Stimulated activated CD4-positive, alpha-beta T cell treated with anti-CD3 and anti-CD28 coated beads, Interleukin-2, amount 100 ng/mL, for 24 hours (primary cell): ENCODE measurements at places on chromosomes 3 and 15.

DNA sequence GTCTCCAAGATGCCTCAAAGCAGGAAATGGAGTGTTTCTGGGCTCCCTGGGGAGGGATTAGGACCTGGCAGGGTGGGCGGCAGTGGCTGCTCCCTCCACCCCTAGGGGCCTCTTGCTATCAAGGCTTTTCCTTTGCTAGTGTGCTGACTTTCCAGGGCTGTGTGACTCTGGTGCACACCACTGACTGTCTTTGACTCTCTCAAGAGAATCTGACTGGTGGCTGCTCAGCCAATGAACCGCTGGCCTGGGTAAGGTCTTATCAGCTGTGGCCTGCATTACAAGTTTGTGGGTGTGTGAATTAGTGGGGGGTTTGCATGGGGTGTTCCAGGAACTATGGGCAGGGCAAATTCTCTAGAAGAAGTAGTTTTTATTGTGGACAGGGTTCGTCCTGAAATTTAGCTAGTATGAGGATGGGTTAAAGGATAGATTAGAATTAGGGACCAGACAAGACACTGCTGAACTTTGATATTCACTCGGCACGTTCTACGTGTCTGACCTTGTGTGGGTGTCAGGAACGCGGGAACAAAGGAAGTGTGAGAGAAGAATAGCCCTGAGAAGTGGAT lies 29.5 kb downstream of the SIAH2 start:
- no peak for DNase-seq

GRCh38 chr15:69743091-69743490 lies 290.5 kb downstream of the RPLP1 start:
- no peak for DNase-seq

- no peak for DNase-seq
These were observed 524.6 kb upstream of the ATP11B start for GRCh38 chr3:182268711-182269110.

- no peak for DNase-seq
These were observed 857.9 kb upstream of the CADM2 start for GRCh38 chr3:84100861-84101260.

- DNase-seq: no peak
These were observed 3.0 kb downstream of the TMEM207 start for GRCh38 chr3:190446573-190447279.

DNA sequence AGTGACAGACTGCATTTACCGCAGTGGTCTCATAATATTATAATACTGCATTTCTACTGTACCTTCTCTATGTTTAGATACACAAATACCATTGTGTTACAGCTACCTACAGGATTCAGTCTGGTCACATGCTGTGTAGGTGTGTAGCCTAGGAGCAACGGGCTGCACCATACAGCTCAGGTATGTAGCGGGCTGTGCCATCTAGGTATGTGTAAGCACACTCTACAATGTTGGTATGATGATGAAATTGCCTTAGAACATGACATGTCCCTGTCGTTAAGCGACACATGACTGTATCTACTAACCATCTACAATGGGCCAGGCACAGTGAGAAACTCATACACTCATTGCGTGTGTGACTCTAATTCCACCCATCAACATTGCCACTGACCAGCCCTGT lies 85.5 kb upstream of the SEC13 start:
- no peak for DNase-seq

DNA sequence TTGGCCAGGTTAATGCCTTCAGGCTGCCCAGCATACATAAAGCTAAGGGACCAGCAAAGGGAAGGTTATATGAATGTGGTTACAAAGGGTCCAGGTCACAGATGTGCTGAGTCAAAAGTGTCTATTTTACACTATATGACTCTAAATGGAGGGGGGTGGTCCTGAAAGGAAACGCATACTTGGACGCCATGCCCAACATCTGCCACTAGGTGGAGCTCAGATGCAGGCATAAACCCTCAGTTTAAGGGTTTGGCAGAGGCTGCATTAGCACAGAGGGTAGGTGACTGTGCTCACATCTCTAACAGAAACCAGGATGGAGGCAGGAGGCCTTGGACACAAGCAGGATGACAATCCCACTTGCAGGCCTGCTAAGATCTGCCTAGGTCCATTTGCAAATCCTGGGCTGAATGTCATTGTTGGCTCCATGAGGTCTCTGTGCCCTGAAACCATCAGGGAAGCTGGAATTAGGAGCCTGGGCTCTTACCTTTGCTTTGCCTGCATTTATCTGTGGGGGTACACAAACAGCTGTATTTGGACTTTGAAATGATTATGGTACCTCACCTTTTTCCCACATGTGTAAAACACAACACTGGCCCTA lies 55.8 kb downstream of the ZNF621 start:
- peak; percentile 68 for DNase-seq

GRCh38 chr3:174110761-174111160 lies 713.2 kb downstream of the NLGN1 start:
- no peak for DNase-seq

GRCh38 chr15:32781781-32782180 lies 64.0 kb downstream of the GREM1 start:
- no peak for DNase-seq

GRCh38 chr3:142925140-142925539 lies 36.3 kb upstream of the PCOLCE2 start:
- DNase-seq: no peak

DNA sequence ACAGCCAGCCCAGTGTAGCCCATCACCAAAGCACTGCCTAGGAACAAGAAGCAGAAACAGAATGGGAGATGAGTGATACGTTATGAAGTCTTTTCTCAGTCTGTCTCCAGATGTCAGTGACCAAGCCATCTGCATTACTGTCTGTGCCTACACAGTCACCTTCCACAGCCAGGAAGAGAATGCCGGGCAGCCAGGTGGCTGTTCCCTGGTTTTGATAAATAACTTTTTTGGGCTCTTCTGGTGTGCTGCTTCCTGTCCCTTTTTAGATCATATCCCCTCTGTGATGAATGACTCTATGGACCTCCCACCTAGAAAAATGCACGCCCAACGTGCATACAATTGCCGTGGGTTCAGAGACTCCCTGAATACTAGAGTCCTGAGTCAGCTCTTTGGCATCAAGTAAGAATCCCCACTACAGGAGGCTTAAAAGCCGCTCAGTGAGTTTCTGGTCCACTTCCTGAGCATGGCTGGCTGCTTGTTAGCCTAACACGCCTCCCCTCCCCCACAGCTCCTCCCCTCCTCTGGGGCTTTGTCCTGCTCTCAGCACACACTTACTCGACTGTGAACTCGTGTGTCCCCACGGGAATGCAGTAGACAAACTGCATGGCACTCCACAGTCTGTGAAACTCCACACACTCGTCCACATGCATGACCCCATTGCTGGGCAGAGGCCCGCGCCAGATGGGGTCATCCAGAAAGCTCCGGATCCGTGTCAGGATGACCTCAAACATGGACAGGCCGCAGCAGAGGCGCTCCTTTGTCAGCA lies 34.7 kb downstream of the NIPA2 start:
- DNase-seq: no peak

DNA sequence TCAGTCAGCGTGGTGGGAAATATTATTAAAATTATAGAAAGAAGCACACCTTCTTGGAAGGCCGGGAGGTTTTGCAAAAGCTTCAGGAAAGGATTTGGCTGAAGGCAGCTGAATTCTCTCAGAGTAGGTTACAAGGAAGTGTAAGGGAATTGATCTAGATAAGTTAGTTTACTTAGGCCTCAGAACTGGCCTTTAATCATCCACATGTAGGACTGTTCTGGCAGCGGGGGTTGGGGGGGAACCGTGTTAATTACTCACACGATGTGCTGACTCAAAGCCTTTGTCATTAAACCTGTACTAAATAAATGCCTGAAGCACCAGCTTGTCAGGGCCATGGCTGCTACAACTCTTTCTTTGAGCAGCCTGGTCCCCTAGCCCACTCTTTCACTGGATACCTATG lies 12.8 kb downstream of the ASB14 start:
- no peak for DNase-seq

- DNase-seq: no peak
These were observed 45.0 kb upstream of the FGF12 start for GRCh38 chr3:192772240-192772894.

DNA sequence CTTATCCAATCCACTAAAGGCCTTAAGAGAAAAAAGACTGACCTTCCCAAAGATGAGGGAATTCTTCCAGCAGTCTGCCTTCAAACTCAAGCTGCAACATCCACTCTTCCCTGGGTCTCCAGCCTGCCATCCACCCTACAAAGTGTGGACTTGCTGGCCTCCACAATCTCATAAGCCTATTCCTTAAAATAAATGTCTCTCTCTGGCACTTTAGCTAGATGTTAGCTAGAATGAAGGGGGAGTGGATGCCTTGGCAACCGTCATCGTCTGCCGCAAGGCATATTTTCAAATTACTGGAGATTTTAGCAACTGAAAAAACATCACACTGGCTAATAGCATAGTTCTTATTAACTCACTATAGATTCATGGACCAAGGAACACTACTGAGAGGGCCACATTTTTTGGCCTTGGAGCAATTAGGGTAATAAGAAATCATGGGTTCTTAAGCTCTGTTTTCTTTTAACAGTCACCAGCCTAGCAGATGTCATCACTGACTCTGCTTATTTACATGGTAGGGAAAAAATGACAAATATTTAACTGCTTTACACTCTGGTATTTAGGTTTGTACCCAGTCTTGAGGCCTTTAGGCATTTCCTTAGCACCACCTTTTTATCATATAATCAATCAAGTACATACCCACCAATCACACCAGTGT lies 245.3 kb downstream of the MYRIP start:
- DNase-seq: no peak

DNA sequence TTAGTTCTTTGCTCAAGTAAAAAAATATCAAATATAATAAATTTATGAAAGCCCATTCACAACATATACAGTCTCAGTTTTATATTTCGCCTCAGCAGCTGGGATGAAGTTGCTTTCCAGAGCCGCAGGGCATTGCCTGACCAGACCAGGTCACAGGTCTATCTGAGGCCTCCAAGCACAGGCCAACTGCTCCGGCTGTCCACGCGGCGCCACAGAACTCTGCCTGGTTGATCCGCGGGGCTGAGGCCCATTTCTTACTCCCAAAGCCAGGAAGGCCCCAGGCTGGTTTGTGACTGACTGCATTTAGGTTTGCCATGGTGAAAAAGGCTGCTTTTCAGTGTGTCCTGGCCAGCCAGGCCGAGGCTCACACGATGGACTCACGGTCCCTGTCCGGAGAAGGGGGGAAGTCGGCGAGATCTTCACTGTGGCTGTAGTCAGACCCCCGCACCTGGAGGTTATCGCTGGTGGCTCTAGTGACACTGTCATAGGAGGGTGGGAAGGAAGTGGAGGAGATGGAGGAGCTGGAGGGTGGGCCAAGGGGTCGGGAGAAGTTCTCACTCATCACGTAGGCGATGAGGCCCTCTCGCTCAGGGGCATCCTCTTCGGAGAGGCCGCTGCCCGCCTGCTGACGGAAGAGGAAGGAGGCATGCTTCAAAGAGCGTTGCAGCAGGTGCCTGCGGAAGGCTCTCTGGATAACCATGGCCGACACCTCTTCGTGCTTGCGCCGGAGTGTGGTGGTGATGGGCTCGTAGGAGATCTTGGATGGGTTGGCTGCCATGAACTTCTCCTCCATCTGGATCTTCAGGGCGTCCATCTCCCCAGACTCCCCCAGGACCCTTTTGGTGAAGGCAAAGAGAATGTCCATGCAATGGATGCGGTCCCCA lies 54.1 kb downstream of the EXOG start:
- DNase-seq: no peak

GRCh38 chr3:9721700-9722060 lies 9.9 kb upstream of the BRPF1 start:
- no peak for DNase-seq

DNA sequence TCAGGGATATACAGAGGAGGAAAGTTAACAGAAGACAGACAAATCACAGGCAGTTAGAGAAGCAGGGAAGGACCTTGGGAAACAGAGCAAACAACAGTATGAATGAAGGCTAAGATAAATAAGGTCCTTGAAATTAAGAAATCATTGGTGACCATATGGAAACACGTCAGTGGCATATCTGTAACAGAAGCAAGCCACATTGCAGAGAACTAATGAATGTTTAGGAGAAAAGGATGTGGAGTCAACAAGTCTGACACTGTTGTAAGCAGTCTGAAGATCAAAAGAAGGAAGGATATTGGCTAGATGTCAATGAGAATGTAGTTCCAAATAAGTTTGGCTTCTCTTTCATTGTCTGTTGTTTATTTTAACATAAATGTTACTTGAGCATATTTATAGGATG lies 542.4 kb downstream of the UNC13C start:
- no peak for DNase-seq

- no peak for DNase-seq
These were observed 39.0 kb downstream of the SPESP1 start for GRCh38 chr15:68969298-68969697.

DNA sequence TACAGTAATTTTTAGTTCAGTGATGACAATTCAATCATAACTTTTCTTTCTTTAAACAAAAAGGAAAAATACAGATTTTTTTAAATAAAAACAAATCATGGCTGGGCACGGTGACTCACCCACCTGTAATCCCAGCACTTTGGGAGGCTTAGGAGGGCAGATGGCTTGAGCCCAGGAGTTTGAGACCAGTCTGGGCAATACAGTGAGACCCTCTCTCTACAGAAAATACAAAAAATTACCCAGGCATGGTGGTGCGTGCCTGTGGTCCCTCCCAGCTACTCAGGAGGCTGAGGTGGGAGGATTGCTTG lies 25.6 kb upstream of the ATG7 start:
- DNase-seq: no peak

- DNase-seq: no peak
These were observed 15.8 kb upstream of the BTBD1 start for GRCh38 chr15:83082730-83083386.

DNA sequence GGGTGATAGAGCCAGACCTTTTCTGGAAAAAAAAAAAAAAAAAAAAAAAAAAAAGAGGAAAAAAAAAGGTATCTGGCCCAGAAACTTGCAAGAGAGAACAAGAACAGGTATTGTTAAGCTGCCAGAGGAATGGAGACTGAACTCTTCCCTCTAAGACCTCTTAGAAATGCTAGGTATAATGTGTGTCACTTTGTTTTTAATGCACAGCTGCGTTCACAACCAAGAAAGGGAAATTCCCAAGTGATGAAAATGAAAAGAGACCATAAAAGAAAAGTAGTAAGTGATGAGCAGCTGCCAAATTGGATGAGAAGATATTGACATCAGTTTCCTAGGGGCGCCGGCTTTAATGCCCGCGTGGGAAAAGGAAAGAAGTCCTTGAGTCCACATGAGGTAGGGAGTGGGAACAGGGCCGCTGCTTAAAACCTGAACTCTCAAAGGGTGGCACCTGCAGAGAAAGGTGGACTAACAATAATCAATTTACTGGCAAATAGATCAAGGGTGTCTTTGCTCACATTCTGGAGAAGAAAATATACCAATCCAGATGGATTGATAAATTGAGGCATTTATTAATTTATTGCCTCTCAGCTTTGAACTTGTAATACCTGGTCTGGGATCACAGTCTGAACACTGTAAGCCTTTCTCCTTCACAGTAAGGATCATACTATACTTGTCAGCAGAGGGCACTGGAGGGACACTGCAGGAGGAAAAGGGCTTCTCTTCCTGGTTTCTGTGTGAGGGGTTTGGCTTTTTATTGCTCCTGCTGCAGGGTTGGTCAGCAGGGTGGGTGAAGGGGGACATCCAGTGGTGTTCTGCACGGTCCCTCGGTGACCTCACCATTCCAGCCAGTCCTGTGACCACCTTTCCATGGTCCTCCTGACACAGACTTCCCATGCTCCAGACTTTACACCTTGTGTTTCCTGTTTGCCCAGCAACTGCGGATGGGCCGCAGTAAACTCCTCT lies 131.6 kb downstream of the AQP9 start:
- peak; percentile 14 for DNase-seq

GRCh38 chr3:24498391-24498790 lies 3.7 kb upstream of the THRB start:
- no peak for DNase-seq

GRCh38 chr3:125317761-125318160 lies 57.4 kb downstream of the ZNF148 start:
- no peak for DNase-seq

- DNase-seq: no peak
These were observed 160.0 kb downstream of the FRMD5 start for GRCh38 chr15:44034933-44035624.
